ENCODE measurements at places on chromosomes 7 and 10.

DNA sequence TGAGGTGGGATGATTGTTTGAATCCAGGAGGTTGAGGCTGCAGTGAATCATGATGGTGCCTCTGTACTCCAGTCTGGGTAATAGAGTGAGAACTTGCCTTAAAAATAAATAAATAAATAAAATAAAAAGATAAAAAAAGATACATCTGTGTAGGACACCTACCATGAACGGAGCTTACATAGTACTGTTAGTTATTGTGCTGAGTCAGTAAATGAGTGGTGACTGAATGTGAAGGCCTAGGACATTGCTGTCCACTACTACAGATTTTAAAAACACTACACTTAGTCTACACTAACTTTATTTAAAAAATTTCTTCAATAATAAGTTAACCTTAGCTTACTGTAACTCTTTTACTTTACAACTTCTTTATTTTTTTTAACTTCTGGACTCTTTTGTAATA, 106.7 kb upstream of the ETV1 start:
- DNase-seq, result no peak

DNA sequence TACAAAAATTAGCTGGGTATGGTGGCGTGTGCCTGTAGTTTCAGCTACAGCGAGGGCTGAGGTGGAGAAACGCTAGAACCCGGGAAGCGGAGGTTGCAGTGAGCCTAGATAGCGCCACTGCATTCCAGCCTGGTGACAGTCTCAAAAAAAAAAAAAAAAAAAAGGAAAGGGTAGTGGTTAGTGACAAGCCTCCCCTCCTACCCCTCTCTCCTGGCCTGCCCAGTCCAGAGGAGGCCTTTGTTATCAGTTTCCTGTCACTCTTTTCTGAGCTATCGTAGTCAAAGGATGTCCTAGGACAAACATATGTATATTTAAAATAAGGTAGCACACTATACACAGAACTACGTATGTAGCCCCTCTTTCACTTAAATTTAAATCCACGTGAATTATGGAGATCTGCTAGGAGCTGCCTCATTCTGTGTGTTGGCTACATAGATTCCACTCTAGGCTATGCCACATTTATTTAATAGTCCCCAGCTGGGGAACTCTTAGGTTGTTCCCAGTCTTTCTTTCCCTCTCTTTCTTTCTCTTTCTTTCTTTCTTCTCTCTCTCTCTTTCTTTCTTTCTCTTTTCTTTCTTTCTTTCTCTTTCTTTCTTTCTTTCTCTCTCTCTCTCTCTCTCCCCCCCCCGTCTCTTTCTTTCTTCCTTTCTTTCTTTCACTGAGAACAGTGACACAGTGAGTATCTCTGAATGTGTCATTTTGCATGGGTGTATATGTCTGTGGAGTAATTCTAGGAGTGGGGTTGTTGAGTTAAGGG, 3.9 kb downstream of the TSPAN15 start:
- no peak for DNase-seq

- no peak for DNase-seq
These were observed 252.7 kb downstream of the NEBL start for GRCh38 chr10:20644421-20644820.

DNA sequence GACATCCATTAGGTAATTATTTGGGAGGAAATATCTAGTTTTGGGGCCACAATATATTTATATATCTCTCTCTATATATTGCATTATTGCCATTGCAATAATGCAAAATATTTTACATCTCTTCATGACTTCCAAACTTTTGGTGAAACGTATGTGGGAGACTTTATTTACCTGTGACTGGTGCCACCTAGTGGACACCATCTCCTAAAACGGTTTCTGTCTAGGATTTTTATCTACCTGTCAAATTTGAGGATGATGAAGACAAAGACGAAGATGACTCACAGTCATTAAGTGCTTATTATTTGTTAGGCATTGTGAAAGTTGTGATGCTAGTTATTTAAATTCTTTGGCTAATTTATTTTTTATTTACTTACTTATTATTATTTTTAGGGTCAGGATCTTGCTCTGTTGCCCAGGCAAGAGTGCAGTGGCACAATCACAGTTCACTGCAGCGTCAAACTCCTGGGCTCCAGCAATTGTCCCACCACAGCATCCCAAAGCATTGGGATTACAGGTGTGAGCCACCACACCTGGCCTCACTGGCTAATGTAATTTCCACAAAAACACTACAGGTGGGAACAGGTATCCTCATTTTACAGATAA, 18.7 kb upstream of the CBLL1 start:
- no peak for DNase-seq

DNA sequence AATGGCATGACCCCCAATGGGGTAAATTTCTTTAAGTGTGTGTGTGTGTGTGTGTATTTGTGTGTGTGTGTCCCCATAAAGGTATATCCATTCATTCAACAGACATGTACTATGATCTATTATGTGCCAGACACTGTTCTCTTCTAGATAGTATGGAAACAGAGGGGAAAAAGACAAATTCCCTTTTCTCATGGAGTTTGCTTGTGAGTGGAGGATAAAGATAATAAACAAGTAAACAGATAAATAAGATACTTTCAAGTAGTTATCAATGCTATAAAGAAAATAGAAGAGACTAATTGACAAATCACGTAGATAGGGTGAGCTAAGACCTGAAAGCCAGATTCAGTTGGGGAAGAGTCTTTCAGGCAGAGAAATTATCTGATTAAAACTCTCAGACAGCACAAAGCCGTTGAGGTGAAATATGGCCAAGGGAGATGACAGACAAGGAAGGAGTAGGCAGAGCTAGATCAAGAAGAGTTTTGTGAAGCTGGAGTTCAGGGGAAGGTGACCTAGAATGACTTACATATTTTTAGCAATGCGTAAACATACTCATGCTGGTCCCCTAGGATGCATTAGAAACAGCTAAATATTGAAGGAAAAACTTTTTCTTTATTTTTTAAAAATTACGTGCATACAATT, 45.2 kb upstream of the DMTF1 start:
- DNase-seq, result no peak

DNA sequence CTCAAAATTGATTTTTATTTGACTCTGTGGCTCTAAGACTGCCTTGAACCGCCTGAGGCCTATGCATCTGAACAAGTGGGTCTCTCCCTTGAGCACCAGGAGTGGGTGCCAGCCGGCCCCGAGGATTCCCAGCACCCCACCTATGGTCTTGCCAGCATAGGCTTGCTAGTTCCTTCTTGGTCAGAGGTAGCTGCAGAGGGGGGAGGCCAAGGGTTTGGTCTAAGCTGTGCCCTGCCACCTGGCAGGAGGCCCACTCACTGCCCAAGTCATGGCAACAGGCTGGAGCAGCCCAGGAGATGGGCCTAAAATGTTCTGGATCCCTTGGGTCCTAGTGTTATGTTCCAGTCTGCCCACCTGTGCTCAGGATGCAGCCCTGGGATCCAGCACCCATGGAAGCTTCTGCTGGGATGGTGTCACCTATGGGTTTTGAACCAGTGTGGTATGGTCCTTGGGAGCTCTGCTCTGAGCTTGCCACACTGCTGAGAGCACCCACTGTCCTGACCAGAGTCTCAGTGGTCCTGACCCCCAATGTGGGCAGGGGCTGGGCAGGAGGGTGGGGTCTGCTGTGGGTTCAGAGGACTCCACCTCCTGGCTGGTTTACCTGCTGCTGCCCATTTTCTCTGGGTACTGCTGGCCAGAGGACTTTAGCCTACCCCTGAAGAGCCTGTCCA, 12.6 kb downstream of the YKT6 start:
- peak; percentile 41 for DNase-seq

DNA sequence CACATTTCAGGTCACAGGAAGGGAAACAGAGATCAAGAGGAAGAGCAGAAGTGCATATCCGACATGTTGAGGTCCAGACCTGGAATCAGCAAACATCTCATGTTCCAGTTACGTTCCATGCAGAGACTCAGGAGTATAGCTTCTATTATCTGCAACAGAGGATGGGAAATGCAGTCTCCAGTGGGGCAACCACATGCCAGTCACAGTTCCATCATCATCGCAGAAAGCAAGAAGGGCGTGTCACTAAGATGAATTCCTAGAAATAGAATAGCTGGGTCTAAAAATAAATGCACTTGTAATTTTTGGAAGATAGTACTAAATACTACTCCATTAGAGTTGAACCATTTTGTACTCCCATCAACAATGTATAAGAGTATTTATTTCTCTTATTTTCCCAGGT, 133.2 kb upstream of the MDFIC start:
- no peak for DNase-seq

- no peak for DNase-seq
These were observed 225.7 kb downstream of the RPS24 start for GRCh38 chr10:78259391-78259790.

- DNase-seq, result no peak
These were observed 12.9 kb downstream of the NPFFR1 start for GRCh38 chr10:70270952-70271351.

GRCh38 chr7:74430961-74431466, 22.7 kb upstream of the GTF2IRD1 start:
- DNase-seq, result peak; percentile 74

- no peak for DNase-seq
These were observed 114.7 kb upstream of the CELF2 start for GRCh38 chr10:10902951-10903350.

DNA sequence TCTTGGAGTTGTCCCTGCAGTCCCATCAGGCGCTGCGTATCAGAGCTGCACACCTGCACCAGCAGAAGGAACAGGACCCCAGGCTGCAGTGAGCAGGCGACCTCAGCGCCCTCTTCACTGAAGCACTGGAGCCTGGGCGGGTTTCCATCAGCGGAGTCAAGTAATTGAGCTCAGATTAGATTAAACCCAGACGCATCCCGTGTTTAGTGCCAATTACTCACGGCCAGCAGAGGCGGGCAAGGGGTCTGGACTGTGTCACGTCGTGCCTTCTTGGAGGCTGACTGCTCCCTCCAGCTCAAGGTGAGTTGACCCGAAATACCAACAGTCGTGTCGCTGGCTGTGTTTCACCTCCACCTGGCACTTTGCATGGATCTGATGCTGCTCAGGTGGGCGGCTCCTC, 123.6 kb downstream of the CXCL12 start:
- DNase-seq, result no peak

DNA sequence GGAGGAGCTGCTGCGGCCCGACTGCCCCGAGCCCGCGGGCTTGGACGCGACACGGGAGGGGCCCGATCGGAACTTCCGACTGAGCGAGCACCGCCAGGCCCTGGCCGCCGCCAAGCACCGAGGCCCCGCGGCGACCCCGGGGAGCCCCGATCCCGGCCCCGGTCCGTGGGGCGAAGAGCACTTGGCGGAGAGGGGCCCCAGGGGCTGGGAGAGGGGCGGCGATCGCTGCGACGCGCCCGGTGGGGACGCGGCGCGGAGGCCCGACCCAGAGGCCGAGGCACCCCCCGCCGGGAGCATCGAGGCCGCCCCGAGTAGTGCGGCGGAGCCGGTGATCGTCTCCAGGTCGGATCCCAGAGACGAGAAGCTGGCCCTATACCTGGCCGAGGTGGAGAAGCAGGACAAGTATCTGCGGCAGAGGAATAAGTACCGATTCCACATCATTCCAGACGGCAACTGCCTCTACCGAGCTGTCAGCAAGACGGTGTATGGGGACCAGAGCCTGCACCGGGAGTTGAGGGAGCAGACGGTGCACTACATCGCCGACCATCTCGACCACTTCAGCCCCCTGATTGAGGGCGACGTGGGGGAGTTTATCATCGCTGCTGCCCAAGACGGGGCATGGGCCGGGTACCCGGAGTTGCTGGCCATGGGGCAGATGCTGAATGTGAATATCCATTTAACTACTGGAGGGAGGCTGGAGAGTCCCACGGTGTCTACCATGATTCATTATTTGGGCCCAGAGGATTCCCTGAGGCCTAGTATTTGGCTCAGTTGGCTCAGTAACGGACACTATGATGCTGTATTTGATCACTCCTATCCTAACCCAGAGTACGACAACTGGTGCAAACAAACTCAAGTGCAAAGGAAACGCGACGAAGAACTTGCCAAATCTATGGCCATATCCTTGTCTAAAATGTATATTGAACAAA, 1.4 kb downstream of the OTUD1 start:
- DNase-seq, result peak; percentile 67

GRCh38 chr10:77157248-77158019, 480.2 kb downstream of the KCNMA1 start:
- no peak for DNase-seq

DNA sequence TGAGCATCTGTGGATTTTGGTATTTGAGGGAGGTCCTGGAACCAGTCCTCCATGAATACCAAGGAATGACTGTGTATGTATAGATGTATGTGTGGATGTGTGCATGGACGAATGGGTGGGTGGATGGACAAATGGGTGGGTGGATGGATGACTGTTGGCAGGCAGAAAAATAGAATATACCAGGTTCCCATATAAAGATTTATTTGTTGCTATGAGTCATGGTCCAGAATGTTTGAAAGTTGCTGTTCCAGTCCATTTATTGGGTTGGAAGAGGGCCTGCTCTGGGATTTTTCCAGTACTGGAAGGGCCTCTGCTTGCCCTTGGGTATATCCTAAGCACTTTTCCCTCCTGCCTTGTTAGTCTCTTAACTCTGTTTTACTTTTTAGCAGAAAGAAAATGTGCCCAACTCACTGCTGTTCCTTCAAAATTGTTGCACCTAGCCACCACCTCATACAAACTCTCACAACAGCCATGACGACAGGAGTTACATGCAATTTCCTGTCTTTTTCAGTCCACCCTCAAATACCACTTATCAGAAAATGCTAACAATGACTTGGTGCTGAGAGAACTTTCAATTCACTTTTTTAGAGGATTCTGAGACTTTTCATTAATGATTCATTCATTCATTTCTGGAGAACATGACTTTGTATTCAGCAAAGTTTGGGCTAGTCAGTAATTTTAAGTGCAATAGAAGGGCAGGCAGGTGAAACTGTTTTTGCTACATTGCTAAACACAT, 108.1 kb downstream of the EEPD1 start:
- DNase-seq, result no peak

GRCh38 chr7:148277042-148277660, 313.4 kb upstream of the C7orf33 start:
- no peak for DNase-seq

DNA sequence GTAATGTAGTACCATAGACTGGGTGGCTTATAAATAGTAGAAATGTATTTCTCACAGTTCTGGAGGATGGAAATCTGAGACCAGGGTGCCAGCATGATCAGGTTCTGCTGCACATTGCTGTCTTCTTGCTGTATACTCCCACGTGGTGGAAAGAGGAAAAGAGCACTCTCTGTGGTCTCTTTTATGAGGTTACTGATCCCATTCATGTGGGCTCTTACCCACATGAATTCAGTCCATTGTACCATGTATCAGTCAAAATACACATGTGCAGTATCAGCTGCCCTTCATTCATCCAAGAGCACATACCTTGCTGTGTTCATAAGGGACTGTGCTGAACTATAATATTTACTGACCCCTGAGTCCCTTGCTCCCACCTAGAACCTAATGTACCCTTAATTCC, 17.1 kb downstream of the PNLIPRP2 start:
- DNase-seq, result no peak

- no peak for DNase-seq
These were observed 4.0 kb downstream of the CYREN start for GRCh38 chr7:135166338-135166990.
